HCT116 (cell line): ENCODE measurements at places on chromosomes 7 and 10.

DNA sequence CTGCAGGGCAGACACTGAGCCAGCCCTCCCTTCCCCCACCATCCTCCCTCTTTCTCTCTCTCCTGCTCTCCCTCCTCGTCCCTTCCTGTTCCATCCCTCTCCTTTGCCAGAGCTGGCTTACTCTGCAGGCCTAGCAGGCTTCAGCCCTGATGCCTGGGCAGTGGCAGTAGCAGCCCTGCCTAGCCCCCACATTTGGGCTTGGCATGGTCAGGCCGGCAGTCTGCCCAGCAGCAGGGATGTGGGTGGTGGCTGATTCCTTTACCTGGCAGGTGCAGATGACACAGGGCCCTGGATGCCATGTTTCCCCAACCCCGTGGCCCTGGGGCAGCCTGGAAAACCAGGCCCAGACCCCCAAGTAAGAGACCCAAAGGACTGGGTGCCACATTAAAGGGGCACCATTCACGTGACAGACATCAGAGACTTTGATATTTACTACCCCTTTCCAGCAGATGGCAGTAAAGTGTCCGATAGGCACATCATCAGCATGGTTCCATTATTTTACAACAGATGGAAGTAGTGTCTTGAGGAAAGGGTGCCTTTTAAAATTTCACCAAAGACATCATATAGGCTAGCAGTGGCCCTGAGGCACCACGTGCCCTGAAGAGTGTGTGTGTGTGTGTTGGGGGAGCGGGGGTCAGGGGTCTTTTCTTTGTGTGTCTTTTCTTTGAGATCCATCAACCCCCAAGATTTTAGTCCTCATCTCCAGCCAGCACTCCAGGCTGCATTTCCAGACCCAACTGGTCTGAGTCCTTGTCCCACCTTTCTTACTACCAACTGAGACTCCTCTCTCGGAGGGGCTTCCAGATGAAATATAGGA lies 5.9 kb downstream of the KCP start:
- peak; percentile 52 for DNase-seq

- no peak for DNase-seq
Observed at GRCh38 chr10:88270871-88271713, 312.0 kb downstream of the RNLS start.

GRCh38 chr7:20508109-20508508 lies 107.4 kb upstream of the ABCB5 start:
- no peak for DNase-seq

DNA sequence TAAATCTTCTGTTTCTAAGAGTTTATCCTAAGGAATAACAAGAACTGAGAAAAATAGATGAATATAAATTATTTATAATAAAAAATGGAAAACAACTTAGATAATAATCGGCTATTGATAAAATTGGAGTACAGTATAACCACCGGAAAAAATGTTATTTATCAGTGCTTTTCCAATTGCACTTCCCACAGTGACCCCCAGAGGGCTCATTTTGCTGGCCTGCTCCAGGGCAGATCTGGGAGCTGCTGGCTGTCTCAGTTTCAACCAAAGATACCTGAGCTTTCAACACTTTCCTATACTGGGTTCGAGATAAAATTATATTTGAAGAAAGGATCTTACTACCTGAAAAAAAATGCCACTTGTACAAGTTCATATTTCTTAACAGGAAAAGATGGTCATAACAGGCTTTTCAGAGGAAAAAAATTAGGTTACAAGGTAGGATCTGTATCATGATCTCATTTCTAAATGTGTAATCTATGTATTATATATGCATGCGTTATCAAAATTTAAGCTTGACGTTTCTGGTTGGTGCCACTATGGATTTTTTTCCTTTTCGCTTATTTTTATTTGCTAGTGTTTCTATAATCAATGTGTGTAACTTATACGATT lies 165.7 kb downstream of the NPSR1 start:
- peak; percentile 41 for DNase-seq

- DNase-seq, result no peak
Observed at GRCh38 chr7:19113855-19114550, 3.4 kb downstream of the TWIST1 start.

DNA sequence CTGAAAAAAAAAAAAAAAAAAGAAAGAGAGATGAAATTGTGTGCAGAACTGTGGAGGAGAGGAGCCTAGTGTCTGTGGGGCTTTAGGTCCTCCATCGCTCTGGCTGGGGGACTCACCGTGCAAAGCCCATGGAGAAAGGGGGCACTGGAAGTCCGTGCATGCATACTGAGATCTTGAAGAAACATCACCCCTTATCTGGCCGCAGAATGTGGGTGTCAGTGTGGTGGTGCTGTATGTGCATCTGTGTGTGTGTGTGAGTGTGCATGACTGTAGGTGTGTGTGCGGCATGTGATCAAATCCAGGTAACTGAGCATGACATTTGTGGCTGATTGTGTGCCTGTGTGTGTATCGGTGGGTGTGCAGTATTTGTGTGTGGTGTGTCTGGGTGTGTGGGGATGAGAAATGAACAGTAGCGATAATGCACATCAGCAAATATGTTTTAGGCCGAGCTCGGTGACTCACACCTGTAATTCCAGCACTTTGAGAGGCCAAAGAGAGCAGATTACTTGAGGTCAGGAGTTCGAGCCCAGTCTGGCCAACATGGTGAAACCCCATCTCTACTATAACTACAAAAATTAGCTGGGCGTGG lies 8.8 kb upstream of the CLDN3 start:
- DNase-seq, result no peak
